ENCODE measurements at places on chromosomes 6 and 20.

DNA sequence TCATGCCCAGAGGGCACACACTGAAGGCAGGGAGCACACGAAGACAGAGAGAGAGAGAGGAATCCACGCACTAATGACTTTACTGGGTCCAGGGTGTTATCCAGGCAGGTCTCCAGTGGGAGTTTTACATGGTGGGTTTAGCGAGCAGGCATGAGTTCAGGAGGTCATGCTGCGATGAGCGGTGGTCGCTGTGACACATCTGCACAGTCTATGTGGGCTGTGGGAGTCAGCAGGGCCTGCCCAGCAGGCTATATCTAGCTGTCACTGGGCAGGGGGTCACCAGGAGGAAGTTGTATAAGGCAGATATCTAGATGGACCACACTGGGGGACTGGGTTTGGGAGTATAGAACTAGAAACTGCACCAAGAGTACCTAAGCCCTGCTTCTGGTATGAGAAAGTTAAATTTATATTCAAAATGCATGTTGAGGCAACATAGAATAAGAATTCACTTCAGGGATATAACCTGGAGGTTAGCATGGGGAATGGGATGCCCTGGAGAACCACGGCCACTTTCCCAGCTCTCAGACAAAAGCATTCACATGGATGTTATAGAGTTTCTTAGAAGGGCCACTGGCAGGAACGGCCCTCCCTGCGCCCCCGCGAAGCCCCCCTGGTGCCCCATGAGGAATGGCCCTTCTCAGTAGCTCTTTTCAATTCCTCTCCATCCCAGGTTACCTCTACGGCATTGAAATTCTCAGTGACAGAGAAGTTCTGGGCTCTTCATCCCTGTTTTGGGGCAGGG is 113.9 kb downstream of the RNF144B start:
- no peak for DNase-seq

GRCh38 chr6:132400883-132401617 is at the start of gene MOXD1:
TSS of gene MOXD1 (minus strand) at chr6:132401475. CDS start at chr6:132401426, 49 bp downstream.
- peak; percentile 82 for DNase-seq

DNA sequence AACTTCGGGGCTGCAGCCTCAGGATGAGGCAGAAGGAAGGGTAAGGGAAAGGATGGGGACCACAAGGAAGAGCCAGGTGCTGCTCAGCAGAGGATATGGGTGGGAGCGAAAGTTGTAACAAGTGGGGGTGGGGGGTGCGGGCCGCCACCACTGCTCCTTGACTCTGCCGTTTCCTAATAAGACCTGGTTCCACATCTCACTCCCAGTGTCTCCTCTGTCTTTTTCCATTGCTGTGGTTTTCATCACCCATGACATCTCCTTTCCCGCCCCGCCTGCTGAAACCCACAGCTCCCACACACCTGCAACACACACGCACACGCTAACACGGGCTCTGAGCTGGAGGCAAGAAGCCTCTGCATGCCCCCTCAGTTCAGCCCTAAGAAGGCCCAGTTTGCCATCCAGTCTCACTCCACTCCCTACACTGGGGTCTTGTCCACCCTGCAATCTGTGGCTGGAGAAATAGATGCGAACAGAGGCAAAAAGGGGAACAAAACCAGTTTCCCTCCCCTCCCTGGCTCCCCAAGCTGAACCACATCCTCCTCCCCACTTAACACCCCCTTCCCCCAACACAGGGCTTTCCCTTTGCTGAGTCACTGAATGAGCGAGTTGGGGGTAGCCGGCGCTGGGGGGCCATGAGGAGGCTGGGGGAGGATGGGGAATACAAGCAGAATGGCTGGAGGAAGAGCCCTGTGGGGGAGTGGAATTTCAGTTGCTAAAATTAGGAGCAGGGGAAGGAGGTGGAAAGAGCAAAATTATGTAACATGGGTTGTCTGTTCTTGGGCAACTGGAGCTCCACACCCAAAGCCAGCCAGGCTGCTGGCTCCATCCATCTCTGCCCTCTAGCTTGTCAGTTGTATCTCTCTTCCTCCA is 11.5 kb downstream of the NFKBIL1 start:
- DNase-seq: peak; percentile 10

DNA sequence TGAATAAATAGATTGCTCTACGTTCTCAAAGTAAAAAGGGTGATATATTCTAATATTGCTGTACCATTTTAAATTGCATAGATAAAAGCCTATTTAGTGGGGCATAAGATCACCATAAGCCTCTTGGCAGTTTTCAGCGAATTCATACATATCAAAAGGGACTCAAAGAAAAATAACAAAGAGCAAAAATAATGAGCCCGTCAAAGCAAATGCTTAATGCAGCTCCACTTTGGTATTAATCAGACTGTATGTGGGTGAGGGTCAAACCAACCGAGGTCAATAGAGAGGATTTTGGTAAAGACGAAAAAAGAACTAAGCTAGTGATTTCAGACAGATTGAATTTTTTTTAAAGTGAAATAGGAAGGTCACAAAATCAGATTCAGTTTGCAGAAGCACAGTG is 598.8 kb downstream of the GRIK2 start:
- DNase-seq: no peak

GRCh38 chr20:61806314-61806713 is 259.4 kb downstream of the TAF4 start:
- no peak for DNase-seq

- no peak for DNase-seq
These were observed 18.8 kb upstream of the EFCAB8 start for GRCh38 chr20:32839982-32840285.

DNA sequence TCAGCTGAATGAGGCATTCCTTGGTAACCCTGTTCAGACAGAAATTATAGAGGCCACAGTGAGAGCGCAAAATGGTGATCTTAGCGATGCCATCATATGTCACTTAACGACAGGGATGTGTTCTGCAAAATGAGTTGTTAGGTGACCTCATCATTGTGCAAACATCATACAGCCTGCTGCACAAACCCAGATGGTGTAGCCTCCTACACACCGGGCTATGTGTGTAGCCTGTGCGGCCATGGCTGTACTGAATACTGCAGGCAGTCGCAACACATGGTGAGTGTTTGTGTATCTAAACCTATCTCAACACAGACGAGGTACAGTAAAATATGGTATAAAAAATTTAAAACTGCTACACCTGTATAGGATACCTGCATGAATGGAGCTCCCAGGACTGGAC is 234.1 kb upstream of the PMEPA1 start:
- no peak for DNase-seq

DNA sequence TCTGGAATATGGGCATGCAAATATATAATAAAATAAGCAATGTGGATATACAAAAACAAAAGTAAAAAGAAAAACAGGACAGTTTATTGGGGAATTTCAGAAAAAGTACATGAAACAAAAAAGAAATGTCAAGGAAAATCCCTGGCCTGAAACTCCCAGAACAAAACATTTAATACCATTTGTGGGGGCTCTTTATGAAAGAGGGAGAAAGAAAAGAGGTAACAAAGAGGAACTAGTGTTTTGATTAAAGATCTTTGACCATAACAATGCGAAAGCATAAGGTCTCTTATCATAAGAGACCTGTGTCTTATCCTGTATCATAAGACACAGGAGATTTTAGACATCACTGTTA is 88.6 kb upstream of the ARID1B start:
- no peak for DNase-seq

- DNase-seq: no peak
These were observed 7.9 kb downstream of the TBX18 start for GRCh38 chr6:84756466-84756865.

GRCh38 chr6:32819729-32820128 is 2.9 kb upstream of the HLA-DOB start:
- DNase-seq: peak; percentile 80

DNA sequence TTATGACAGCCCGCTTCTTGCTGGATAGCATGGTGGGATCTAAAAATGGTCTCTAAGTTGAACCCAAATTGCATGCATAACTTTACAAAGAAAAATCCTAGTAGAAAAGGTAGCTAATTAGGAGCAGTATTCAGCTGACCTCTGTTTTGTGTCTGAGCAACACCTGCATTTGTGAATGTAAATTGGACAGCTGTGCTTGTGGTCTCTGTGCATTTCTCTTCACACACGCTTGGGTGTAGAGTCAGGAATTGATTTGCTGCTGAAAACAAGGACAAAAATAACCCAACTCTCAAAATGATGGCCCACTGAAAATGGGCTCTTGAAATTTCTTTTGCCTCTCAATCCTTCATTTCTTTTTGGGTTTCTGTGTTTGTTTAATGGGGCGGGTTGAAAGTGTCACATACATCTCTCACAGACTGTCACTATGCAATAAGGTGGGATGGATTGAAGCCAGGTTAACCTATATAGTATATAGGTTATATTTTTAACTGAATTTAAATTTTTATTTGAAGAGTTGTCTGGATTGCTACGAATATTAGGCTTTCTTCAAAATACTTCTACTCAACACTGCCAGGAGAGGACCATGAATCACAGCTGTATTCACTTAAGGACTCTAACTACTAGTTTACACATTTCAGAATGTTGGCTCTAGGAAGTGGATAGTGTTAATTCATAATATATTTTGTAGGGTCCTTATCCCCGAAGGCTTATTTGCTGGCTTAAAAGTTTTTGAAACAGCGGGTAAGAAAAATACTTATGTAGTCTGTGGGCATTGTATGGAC is 46.5 kb downstream of the SOBP start:
- DNase-seq: no peak

GRCh38 chr20:24612799-24613775 is 143.7 kb downstream of the SYNDIG1 start:
- DNase-seq: no peak

DNA sequence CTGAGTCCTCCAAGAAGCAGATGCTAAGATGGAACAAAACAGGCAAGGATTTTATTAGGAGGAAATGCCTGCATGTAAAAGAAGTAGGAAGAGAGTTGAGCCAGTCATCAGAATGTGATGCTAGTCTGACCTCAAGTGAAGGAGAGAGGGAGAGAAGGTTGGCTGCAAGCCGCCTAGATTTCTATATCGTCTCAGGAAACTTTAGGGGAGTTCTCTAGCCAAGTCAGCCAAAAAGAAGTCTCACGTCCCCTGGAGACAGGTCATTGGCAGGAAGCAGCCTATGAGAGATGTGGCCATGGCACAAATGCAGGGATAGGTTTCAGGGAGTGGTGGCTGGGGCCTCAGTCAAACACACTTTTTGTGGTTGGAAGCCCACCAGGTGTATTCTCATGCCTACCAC is 378.0 kb downstream of the CD109 start:
- DNase-seq: peak; percentile 50

DNA sequence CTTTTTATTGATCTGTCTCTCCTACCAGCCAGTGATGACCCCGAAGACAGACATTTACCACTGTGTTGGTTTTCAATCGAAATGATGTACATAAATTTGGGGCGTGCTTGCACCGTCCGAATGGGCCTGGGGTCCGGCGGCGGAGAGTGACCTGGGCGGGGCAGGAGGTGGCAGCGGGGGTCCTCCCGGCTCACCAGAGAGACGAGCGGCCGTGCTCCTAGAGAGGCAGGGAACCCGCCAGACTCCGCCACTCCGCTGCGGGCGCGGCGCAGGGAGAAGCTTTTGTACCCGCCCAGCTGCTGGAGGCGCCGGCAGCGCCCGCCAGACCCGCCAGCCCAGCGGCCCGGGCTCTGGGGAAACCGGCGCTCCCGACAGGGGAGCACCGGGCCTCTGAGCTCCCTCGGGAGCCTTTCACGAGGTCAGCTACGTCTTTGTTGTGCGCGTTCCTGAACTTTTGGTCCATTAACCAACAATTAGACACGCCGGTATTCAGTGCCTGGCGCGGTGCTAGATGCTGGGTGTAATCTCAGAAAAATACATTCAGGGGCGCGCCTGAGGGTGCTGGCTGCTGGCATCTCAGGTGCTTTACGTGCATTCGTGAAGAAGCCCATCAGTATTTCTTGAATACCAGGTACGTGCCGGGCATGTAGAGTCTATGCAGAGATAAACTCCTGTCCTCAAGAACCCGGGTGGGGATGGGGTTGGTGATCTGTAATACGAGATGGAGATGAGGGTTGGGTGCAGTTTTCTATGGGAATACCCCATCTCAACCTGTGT is at the start of gene PGBD1:
TSS of gene PGBD1 (plus strand) at position 285 of the 777 bp plus-strand sequence. CDS start 2,242 bp downstream, outside the sequence.
- DNase-seq: peak; percentile 79

GRCh38 chr6:149905371-149905910 is 7.5 kb upstream of the RAET1E start:
- DNase-seq: no peak

DNA sequence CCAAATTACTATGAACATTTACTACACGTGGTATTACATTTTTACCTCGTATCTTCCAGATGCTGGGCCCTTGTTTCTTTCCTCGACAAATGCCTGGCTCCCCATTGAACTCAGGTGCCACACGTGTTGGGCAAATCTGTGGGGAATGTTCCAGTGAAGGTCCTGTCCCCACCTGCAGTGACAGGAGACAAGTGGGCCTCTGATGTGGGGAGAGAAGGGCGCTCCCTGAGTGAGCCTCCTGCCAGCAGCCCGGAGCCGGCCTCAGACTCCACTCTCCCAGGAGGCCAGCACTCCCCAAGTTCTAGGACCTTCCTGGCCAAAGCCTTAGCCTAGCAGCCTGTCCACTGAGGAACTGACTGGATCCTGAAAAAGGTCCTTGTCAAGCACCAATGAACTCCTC is 21.7 kb upstream of the SCML4 start:
- no peak for DNase-seq

DNA sequence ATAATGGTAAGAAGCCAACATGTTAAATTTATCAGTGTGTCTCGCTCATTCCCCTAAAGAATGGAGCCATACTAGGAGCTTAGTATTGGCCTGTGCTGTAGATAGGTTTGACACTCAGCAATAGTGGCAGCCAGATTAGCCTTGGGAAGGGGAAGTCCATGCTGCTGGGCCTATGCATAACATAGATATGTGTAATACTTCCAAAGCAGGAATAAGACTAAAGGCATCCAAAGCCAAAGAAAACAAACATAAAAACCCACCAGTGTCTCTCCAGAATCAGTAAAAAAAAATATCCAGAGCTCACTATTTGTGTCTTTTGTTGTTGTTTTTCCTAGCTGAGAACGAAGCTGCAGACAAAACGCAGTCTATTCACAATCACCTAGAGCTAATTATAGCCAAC is 104.2 kb upstream of the STXBP5 start:
- peak; percentile 72 for DNase-seq

GRCh38 chr6:45590226-45590625 is 212.5 kb upstream of the SUPT3H start:
- peak; percentile 98 for DNase-seq

DNA sequence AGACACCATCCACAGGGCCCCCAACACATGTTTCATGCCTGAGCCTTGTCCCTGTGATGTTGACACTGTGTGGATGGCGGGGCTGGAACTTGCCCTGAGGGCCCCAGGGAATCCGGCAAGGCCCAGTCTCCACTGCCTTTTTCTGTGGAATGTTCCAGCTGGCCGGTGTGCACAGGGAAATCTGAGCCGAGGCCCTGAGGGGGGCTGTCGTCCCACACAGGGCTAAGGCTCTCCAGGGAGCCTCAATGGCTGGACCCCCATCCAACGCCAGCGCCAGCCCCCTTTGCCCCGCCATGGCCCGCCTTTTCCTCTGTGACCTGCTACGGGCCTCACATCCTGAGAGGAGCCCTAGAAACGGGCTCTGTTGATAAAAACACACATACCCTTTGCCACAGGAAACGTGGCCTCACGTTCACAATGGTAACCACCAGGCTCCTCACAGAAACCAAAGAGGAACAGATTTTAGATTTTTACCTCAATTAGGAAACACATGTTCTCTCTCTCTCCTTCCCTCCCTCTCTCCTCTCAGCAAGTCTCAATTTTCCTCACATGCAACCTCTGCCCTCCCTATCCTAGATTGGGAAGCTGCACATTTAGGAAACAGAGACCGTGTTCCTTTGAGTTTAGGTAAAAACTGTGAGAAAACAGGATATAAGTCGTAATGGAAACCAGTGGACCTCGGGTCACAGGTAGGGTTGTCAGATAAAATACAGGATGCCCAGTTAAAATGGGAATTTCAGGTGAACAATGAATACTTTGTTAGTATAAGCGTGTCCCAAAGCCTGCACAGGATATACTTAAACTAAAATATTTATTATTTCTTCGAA is 13.7 kb upstream of the ZNF831 start:
- no peak for DNase-seq
